ENCODE measurements at places on chromosomes 1 and 21.

GRCh38 chr1:214303141-214303930 lies 22.4 kb downstream of the SMYD2 start:
- no peaks in the 10 kb centered on the region for H3K4me1 ChIP-seq
- H3K36me3 ChIP-seq = peaks cover 3% of the 10 kb centered on the region
- no peak overlapping the region for H3K27ac ChIP-seq
- H3K4me3 ChIP-seq = no peak overlapping the region
- no peaks in the 10 kb centered on the region for H3K27me3 ChIP-seq

GRCh38 chr1:34113887-34114286 lies 51.1 kb downstream of the CSMD2 start:
- peak; percentile 79 for DNase-seq
- H3K36me3 ChIP-seq = no peaks in the 10 kb centered on the region
- H3K4me3 ChIP-seq = no peak overlapping the region
- H3K27ac ChIP-seq = peak overlapping the region; percentile 19

- no peaks in the 10 kb centered on the region for H3K4me1 ChIP-seq
- H3K4me3 ChIP-seq = no peak overlapping the region
- no peak for DNase-seq
These were observed 147.9 kb upstream of the RGS18 start for GRCh38 chr1:192010406-192010805.

- H3K27ac ChIP-seq = no peak overlapping the region
- no peak overlapping the region for H3K4me3 ChIP-seq
- no peaks in the 10 kb centered on the region for H3K4me1 ChIP-seq
- H3K27me3 ChIP-seq = no peaks in the 10 kb centered on the region
- no peaks in the 10 kb centered on the region for H3K36me3 ChIP-seq
These were observed 431.3 kb upstream of the PKN2 start for GRCh38 chr1:88252745-88253144.

DNA sequence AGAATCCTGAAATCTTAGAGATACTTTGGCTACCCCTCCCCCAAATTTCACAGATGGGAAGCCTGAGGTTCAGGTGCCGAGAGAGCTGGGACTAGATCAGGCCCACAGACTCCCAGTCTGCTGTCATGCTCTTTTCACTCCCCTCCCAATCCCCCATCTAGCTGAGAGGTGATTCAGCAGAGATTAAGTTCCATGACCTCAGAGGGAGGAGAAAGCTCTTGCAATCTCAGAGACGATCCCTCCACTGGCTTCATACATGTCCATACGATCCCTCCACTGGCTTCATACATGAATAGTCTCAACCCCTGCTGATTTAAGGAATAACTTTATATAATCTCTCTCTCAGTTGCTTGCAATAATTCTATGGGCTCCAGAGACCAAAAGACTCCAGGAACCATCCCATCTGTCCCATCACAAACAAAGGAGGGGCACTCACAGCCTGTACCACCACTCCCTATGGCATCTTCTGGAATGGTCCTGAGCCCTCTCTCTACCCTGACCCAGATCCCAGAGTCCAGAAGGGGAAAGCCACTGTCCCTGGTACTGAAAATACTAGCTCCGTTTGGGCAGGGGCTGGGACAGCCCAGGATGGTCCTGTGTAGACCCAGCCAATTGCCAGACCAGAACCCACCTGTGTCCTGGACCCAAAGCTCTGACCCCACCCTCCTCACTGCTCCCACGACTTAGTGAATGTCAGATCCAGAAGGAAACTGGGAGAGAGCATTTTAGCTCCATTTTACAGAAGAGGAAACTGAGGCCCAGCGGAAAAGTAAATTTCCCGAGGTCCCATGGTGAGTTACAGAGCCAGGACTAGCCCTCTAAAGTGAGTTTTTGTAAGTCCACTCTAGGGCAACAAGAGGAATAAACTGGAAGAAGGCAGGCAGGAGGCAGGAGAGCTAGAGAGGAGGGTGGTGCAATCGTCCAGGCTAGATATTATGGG lies 27.1 kb downstream of the RIMS3 start:
- no peaks in the 10 kb centered on the region for H3K36me3 ChIP-seq
- H3K27me3 ChIP-seq = no peaks in the 10 kb centered on the region
- DNase-seq = no peak
- H3K4me1 ChIP-seq = no peaks in the 10 kb centered on the region
- H3K27ac ChIP-seq = no peak overlapping the region

DNA sequence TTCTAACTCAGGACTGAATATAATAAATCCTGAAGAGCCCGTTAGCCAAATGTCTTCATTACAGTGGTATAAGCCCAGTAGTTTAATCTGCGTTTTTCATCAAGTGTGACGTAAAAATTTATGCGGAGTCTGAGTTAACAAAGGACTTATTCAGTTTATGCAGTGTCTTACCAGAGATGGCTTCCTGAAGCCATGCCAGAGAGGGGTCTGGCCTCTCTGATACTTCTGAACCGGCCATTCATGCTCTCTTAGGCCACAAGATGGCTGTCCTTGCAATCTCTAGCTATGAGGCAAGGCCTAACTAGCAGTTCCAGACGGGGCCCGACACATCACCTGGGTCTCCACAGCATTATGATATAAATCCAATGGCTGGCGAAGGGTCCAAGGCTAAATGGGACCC lies 101.4 kb downstream of the TEX35 start:
- no peaks in the 10 kb centered on the region for H3K36me3 ChIP-seq
- no peak overlapping the region for H3K4me3 ChIP-seq
- H3K27me3 ChIP-seq = no peaks in the 10 kb centered on the region
- DNase-seq = no peak
- no peak overlapping the region for H3K27ac ChIP-seq

- peak overlapping the region; percentile 69 for H3K4me3 ChIP-seq
- H3K4me1 ChIP-seq = peaks cover 7% of the 10 kb centered on the region
- H3K27me3 ChIP-seq = no peaks in the 10 kb centered on the region
- H3K36me3 ChIP-seq = peaks cover 5% of the 10 kb centered on the region
These were observed 749 bp upstream of the GLUL start for GRCh38 chr1:182392050-182393028.

DNA sequence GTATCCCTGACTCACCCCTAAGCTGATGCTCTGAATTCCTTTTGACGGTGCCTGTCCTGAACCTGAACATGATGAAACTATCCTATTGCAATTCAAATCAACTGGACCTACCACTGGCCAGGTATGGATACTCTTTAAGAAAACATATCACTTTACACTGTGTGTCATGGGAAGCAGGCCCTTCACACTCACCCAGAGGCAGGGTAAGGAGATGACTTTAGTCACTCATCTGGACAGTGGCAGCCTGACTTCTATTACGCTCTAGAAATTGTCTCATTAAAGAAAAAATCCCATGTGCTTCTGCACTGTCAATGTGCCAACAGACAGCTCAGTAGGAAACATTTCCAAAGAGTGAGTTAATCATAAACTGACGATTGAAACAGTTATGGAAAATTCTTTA lies 94.3 kb downstream of the VAV3 start:
- H3K27me3 ChIP-seq = no peaks in the 10 kb centered on the region
- H3K4me1 ChIP-seq = no peaks in the 10 kb centered on the region
- no peak overlapping the region for H3K27ac ChIP-seq
- no peaks in the 10 kb centered on the region for H3K36me3 ChIP-seq
- no peak for DNase-seq
- H3K4me3 ChIP-seq = no peak overlapping the region

DNA sequence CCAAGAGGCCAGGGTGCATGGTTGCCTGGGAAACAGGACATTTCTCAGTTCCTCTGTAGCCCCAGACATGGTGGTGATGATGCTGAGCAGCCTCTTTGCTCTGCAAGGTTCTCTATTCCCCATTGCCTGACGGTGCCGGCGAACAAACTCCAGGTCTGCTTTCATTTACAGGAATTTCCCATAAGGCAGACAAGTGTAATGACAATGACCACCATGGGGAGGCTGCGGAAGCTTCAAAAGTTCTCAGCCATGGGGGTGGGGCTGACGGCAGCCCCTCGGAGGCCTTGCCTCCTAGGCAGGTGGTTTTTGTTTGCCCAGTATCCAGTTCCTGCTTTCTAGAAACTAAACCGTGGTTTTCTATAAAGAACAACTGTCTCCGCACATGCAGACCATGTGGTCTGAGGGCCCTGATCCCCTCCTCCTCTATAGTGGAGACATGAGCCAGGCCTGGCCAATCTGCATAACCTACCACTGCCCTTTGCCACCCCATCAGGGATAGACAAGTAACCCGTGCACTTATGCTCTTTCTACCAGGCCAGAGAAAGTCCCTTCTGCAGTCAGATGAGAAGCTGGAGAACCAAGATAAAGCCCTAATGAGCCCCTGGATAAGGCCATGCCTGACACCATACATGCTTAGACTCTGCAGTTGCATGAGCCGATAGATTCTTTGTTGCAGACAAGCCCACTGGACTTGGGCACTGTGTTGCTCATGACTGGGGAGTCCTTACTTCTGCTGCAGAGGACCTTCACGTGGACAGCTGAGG lies 54.1 kb downstream of the LDLRAD2 start:
- DNase-seq = peak; percentile 39
- no peak overlapping the region for H3K27ac ChIP-seq
- H3K36me3 ChIP-seq = peaks cover 81% of the 10 kb centered on the region
- H3K4me3 ChIP-seq = no peak overlapping the region
- no peaks in the 10 kb centered on the region for H3K27me3 ChIP-seq

DNA sequence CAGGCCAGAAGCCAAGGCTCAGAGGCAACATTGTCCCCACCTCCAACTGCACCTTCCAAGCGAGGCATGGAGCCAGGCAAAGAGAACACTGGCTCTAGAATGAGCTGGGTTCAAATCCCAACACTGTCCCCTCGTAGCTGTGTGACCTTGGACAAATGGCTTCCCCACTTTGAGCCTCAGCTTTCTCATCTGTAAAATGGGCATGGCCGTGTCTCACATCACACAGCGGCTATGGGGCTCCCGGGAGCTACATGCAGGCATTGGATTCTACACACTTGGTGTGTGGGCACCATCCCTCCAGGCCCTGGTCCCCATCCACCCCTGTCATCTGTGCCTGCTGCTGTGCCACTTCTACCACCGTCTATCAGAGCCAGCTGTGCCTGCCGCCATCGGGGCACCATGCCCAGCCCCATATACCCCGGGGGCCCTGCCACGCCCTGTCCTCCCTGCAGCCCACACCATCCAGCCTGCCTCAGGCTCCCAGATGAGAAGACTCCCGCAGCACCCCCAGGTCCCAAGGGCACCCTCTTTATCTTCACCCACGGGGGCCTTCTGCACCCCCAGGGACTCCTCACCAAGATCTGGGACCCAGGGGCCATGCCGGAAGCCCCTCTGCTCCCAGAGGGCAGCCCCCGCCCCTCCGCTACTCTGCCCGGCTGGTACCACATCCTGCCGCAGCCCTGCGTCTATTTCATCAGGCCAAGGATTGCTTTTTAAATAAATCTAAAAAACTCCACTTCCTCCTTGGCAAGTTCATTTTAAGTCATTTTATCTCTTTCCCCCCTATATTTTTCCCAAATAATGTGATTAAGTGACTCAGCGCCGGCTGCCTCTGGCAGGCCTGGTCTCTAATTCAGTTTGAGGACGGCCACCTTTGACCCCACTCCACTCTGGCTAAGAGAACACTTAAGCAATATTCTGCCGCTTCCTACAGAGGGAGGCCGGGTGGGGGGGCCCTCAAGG lies 107.8 kb upstream of the TARDBP start:
- H3K4me3 ChIP-seq = no peak overlapping the region
- no peak for DNase-seq
- H3K27ac ChIP-seq = no peak overlapping the region
- no peaks in the 10 kb centered on the region for H3K36me3 ChIP-seq
- peaks cover 22% of the 10 kb centered on the region for H3K4me1 ChIP-seq

DNA sequence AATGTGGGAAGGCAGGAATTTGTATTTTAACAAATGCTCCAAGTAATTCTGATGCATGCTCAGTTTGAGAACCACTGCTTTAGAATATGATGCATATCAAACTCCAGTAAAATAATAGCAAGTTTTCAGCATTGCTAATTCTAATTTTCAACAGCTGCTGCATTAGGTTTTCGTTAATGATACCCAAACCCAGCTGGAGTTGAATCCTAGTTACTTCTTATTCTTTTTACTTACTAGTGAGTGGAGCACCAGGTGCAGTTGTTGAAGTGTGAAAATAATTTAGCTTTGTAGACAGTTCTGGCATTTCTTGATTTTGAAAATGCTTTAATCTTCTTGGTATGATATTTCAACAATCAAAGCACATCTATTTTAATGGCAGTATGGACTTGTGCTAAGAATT lies 138.5 kb downstream of the HS2ST1 start:
- DNase-seq = peak; percentile 67
- H3K27me3 ChIP-seq = no peaks in the 10 kb centered on the region
- no peak overlapping the region for H3K4me3 ChIP-seq
- H3K27ac ChIP-seq = no peak overlapping the region

DNA sequence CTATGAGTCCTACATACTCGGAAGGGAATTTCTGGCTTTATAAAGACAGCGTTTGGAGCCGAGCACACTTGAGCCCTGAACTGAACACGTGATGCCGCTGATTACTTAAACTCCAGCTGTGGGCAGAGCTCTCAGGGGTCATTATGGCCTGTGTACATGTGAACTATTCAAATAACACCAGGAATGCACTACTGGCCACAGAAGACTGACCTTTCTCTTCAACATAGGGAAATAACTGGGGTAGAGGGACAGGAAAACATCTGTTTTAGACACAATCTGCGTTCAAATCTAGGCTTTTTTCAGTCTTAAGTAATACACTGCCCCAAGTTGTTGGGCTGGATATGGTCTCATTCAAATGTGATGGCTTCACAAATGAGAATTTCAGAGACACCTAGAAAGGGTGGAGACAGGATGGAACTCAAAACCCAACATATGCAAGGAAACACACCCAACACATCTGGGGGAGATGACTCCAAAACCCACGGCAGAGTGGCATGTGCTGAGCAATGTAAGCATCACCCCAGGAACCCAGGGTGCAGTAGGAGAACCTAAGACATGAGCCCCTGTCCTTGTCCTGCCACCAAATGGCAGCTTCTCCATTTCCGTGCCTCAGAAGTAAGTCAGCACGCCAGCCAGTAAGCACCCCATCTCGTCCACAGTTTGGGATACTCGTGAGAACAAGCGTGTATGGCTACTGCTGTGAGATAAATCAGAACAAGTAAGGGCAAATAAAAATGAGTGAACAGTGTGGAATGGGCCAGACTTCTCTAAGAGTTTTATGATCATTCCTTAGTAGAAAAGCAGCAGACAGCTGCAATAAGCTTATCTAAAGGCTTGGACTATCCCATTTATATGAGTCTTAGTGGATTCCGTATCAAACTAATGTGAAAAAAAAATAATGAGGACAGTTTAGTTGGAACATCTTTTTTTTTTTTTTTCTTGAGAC lies 24.9 kb downstream of the NID1 start:
- H3K27me3 ChIP-seq = no peaks in the 10 kb centered on the region
- no peaks in the 10 kb centered on the region for H3K4me1 ChIP-seq
- no peak overlapping the region for H3K27ac ChIP-seq
- no peaks in the 10 kb centered on the region for H3K36me3 ChIP-seq
- no peak overlapping the region for H3K4me3 ChIP-seq
- peak; percentile 92 for DNase-seq

- H3K4me3 ChIP-seq = no peak overlapping the region
- no peaks in the 10 kb centered on the region for H3K36me3 ChIP-seq
- H3K27ac ChIP-seq = no peak overlapping the region
- no peaks in the 10 kb centered on the region for H3K27me3 ChIP-seq
- DNase-seq = no peak
- H3K4me1 ChIP-seq = no peaks in the 10 kb centered on the region
These were observed 27.6 kb upstream of the KCNE2 start for GRCh38 chr21:34336245-34336644.
